Cortex of kidney (tissue), 1 donor: ENCODE measurements at places on chromosomes 7 and 10.

DNA sequence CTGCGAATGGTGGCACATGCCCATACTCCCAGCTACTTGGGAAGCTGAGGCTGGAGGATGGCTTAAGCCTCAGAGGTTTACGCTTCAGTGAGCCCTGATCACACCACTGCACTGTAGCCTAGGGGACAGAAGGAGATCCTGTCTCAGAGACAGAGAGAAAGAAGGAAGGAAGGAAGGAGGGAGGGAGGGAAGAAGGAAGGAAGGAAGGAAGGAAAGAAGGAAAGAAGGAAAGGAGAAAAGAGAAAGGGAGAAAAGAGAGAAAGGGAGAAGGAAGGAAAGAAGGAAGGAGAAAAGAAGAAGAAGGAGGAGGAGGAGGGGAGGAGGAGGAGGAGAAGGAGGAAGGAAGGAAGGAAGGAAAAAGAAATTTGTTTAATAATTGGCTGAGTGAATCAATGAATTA, 13.0 kb upstream of the SAR1A start:
- no peak for DNase-seq

DNA sequence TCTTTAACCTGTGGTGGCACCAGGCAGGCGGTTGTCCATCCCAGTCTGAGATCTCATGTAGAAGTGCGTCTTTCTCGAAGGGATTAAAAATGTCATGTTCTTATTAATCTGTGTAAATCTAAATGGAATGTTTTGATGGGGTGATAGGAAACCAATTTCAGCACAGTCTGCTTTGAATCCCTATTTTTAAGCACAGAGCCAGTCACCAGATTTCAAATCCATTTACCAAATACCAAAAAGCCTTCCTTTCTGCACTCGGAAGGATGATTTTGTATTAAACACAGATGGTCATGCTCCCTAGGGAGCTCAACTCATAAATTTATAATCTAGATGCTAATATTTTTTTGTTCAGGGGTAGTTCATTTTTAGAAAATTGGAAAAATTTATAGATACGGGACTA, 160.6 kb upstream of the AOAH start:
- no peak for DNase-seq

- no peak for DNase-seq
Observed at GRCh38 chr10:28113202-28113601, 114.3 kb upstream of the ODAD2 start.

GRCh38 chr10:43598446-43598845, 7.8 kb upstream of the ZNF485 start:
- no peak for DNase-seq

DNA sequence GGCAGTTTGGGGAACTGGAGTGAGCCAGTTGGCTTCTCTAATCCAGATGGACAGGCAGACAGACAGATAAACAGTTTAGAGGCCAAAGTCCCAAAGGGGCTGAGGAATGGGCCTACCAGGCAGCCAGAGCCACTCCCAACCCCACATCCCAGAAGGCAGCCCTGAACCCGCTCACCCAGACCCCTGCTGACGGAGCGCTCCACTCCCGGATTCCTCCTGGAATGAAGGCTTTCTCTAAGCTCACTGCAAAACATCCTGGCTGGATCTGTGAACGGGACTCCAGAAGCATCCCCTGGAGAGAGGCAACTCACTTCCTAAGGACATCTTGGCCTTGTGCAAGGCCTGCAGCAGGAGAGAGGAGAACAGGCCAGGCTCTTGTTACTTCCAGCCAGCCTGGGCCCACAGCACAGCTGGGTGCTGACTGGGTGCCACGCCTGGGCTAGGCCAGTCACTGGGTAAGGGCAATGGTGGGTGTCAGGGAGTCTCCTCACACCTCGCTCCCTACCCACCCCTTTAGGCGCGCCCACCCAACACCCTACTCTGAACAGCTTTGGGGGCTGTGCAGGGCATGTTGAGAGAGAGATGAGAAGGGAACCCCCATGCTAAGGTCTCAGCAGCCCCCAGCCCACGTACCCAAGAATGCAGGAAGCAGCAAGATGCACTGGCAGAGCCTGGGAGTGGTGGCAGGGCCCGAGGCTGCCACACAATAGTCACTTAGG, 168.6 kb upstream of the ZMIZ1 start:
- no peak for DNase-seq

DNA sequence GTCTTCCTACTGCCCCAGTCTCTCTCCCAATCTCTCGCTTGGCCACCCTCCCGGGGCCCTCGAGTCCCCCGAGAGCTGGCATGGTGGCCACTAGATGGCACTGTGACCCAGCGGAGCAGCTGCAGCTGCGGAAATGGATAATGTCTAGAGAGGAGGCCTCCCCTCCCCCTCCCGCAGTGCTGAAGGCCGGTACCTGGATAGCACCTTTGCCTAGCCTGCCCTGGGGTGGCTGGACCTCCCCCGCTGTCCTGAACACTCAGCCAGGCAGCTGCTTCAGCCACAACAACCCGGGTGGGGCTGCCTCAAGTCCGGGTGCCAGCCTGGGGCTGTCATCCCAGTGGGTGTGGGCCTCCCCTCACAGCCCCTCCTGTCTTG, 65.2 kb downstream of the GOLGA7B start:
- no peak for DNase-seq

GRCh38 chr7:27900006-27900405, 160.0 kb downstream of the TAX1BP1 start:
- no peak for DNase-seq

- no peak for DNase-seq
Observed at GRCh38 chr7:141663081-141663849, 38.7 kb downstream of the DENND11 start.

- DNase-seq = no peak
Observed at GRCh38 chr10:70809011-70809611, 6.6 kb upstream of the SGPL1 start.

GRCh38 chr7:1488016-1488415, 16.2 kb downstream of the INTS1 start:
- DNase-seq = no peak

GRCh38 chr7:30649717-30650420, 32.4 kb downstream of the CRHR2 start:
- no peak for DNase-seq

DNA sequence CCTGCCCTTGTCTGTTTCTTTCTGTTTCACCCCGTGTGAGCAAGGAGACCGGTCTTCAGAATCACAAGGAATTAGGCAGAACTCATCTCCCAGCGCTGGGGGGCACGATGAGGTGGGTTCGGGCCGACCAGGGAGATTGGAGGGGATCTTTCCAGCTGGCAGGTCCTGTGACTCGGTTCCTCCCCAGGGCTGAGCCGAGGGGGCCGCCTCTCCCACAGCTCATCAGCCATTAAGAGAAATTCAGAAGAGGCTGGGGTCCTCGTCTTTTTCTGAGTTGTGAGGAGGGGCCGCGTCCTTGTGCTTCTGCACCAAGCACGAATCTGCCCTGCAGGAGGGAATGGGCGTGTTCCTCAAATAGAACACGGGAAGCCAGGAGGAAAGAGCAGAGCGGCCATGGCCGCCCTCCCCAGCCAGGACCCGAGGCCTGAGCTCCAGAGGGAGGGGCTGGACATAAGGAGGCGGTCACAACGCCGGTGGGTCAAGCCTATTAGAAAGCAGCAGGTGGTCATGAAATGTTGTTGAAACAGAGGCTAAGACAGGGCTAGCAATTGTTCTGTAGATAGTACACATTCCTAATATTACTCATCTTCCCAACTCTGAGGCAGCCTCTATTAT, 125.3 kb downstream of the ADARB2 start:
- no peak for DNase-seq

GRCh38 chr7:137888241-137888640, 41.5 kb upstream of the DGKI start:
- DNase-seq = no peak

DNA sequence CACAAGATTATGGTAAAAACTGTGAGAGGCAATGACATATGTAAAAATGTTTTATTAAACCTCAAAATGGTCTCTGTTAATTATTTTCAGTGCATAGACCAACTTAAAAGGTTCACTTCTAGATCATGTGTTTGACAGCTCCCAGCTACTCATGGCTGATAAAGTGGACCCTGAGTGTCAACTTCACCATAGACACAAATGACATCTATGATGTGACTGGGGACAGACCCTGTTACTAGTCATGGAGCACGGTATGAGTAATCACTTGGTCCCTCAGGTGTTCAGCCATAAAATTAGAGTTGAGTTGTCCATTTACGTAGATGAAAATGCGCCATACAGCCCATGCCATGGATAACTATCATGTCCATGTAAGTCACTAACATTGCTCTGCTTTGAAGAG, 199.8 kb downstream of the ZNF365 start:
- no peak for DNase-seq

GRCh38 chr7:67918158-67918557, 921.5 kb downstream of the TYW1 start:
- DNase-seq = no peak

- no peak for DNase-seq
Observed at GRCh38 chr7:27210441-27211083, 10.7 kb upstream of the HOXA13 start.
